ENCODE measurements at places on chromosomes 7 and 10. TPM values are rescaled to one million over a fixed set of nuclear protein-coding genes. Genes with fewer than 3 reads are reported as not detected.

DNA sequence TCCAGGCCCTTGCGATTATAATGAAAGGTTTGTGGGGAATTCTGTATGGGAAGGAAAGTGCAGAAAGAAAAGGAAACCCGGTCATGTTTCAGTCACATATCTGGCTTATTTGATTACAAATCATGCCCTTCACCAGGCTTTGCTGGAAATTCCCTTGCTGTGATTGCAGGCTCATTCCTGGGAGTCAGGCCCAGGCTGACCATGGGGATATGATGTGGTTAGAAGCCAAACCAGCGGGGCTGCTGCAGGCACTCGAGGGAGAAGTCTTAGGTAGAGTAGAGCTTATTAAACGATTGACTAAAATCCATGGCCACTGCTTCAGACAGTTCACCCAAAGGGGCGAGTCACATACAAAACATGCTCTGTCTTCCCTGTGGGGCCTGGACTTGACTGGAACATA is 16.2 kb downstream of the PKD1L1 start:
- no peak for DNase-seq

DNA sequence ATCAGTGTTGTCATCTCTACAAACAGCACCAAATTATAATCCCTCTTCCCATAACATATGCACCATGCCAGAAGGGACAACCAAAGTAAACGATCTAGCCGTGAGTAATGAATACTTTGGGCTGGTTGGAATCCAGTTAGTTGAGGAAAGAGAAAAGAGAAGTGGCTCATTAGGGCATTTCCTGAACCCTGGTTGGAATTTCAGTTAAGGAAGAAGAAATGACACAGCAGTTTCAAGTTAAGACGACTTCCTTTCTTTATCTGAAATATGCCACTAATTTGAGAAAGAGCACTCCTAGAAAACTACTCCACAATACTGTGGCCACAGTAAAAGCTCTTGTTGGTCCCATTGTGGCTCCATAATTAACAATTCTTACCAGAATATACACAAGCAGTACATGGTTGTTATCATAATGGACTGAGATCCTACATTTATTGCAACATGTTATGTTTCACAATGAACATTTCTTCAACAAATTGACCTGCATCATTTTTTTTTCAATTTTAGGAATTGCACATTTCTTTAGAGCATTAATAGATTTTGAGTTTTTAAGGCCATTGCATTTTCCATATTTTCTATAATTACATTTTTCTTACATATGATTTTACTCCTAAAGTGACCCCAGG is at the start of gene TFEC:
TSS of gene TFEC (minus strand) at position 113 of the 626 bp plus-strand sequence. CDS start 46,322 bp downstream, outside the sequence.
- DNase-seq, result no peak

Gene ZNF138
- 7.3 TPM for total RNA-seq

DNA sequence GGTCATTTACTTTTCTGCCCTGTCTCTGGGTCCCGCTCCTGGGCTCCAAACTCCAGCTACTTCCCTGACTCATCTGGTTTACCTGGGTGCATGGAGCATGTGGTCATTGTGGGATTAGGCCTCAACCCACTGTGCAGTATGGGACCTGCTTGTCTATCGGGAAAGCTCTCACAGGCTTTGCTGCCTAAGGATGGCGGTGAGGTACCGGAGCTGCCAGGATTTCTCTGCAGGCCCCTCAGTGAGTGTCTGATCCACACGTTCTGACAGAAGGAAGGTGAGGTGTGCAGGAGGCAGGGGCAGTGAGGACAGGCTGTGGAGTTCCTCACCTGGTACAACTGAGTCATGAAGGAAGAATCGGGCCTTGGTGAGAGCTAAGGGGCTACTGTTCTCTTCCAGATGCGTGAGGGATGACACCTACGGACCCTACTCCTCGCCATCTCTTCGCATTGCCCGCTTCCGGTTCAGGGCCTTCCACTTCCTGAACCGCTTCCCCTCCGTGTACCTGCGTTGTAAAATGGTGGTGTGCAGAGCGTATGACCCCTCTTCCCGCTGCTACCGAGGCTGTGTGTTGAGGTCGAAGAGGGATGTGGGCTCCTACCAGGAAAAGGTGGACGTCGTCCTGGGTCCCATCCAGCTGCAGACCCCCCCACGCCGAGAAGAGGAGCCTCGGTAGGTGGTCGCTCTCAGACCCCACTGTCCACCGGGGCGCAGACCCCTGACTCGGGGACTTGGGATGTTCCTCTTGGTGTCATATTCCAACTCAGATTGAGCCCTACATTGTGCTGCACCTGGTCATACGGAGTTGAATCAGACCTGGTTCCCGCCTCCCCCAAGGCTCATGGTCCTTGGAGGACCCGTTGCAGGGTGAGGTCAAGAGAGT is 56.7 kb downstream of the C10orf120 start:
- DNase-seq, result no peak

- DNase-seq, result no peak
Observed at GRCh38 chr7:12431886-12432556, 28.4 kb upstream of the VWDE start.

DNA sequence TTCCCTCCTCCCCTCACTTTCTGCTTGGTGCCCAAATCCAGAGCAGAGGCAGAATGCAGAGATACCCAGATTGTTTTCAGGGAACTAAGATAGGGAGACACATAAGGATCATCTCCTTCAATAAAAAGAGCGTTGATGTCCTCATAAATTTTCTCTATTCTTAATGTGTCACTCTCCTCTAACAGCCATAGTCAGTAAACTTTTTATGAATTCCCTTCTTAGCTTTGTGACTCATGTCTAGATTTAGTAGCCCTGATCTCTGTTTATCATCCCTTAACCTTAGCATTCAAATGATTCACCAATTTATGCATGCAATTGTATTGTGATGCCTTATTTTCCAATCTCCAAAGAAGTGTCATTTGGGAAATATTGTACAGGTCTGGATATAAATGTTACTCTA is 995.5 kb upstream of the C7orf33 start:
- no peak for DNase-seq
